ENCODE measurements at places on chromosomes 16 and 17. TPM values are rescaled to one million over a fixed set of nuclear protein-coding genes. Genes with fewer than 3 reads are reported as not detected.

GRCh38 chr17:14454746-14455145 is 153.9 kb downstream of the HS3ST3B1 start:
- no peak for DNase-seq

- DNase-seq = no peak
Measured at GRCh38 chr17:29158488-29159275, 21.5 kb downstream of the MYO18A start.

- peak; percentile 57 for DNase-seq
Measured at GRCh38 chr17:78568494-78569115, 8.6 kb downstream of the DNAH17 start.

GRCh38 chr16:7284780-7285179 is 47.9 kb upstream of the RBFOX1 start:
- no peak for DNase-seq

DNA sequence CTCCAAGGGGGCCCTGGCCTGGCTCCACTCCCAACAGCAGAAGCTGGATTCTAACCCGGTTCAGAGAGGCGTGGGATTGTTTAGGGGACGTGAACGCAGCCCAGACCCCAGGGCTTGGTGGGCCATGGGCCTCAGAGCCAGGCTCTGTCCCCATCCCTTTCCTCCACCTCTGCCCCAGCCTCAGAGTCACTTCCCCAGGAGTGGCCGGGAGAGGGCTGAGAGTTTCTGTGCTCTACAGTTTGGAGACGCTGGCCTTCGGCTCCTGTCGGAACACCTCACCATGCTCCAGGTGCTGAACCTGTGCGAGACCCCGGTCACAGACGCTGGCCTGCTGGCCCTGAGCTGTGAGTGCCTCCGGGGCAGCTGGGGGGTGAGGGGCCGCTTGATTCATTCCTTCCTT is 73.8 kb upstream of the PLCG2 start:
- DNase-seq = peak; percentile 22

DNA sequence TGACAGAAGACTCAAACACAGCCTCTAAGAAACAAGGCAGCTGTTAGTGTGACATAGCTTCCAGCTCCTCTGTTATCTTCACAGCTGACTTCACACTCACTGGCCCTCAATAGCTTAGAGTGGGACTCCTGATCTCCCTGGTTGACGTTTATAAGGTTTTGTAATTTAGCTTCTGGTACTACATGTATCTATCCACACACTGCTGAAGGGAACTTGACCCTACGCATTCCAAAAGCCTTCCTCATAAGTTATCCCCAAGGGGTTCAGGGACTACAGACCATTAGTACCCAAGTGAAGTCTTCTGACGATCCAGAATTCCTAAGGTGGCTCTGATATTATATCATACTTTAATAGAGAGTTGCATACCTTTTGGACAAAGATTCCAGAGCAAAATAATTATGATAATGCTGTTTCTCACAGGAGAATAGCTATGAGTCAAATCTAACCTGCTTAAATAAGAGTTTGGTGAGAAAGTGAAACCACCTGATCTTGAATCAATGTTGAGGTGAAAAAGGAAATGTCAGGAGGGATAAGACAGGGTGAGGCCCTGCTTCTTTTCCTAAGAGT is 14.5 kb downstream of the ACACA start:
- no peak for DNase-seq

GRCh38 chr17:62627904-62628633 is 599 bp downstream of the MRC2 start:
- DNase-seq = peak; percentile 71

GRCh38 chr16:72467157-72467759 is 295.3 kb upstream of the PMFBP1 start:
- no peak for DNase-seq

DNA sequence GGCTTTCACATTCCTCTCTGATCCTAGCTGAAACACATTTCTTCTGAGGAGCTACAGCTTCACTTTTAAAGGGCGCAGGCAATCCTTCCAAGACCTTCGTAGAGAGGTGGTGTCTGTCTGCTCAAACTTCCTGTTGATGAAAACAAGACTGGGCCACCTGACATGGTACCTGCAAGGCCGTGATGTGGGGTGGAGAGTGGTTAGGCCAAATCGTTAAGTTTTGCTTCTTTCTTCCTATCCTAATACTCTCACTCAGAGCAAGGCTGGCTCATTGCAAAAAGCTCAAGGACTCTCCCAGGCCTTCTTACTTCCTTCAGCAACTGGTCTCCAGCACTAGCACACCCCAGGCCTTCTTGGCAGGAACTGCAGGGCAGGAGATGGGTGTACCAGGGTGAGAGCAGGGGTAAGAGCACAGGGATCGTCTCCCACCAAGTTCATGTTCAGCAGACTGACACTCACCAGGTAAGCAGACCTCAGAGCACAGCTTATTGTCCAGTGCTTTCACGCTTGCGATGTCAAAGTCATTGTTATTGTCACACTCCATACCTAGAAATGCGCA is 10.9 kb upstream of the FOXJ1 start:
- no peak for DNase-seq

DNA sequence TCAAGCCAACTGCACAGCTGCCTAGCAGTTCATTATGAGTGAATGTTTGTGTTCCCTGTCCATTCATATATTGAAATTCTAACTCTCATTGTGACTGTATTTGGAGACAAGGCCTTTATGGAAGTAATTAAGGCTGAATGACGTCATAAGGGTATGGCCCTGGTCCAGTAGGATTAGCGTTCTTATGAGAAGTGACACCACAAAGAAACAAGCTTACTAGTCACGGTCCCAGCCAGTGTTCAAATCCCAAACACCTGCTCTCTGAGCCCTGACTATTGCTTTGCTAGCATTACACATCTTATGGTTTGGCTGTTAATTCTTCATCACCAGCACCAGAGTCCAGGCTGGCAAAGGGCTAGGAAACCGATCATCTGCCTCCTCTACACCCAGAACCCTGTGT is 2.2 kb downstream of the ZNF668 start:
- no peak for DNase-seq

DNA sequence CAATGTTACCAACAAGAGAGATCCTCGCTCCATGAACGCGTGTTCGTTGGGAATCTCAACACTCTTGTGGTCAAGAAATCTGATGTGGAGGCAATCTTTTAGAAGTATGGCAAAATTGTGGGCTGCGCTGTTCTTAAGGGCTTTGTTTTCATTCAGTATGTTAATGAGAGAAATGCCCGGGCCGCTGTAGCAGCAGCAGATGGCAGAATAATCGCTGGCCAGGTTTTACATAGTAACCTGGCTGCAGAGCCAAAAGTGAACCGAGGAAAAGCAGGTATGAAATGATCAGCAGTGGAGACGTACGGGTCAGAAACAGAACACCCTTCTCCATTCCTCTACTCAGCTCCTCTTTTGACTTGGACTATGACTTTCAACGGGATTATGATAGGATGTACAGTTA is 13.3 kb downstream of the SOCS1 start:
- DNase-seq = no peak

- no peak for DNase-seq
Measured at GRCh38 chr16:10114409-10114808, 67.8 kb downstream of the GRIN2A start.

GRCh38 chr17:62179525-62180161 is 114.6 kb upstream of the MED13 start:
- DNase-seq = no peak

TOX3 gene
- not detected for total RNA-seq

PIK3R5 gene
- 2.5 TPM for total RNA-seq

KCNJ12 gene
- 12.2 TPM for total RNA-seq

ARHGDIG gene
- total RNA-seq = 9.3 TPM

RHBDL3 gene
- total RNA-seq = 1.7 TPM

SCIMP gene
- 1.00 TPM for total RNA-seq

C1QTNF8 gene
- total RNA-seq = 0.13 TPM

Data from Right ventricle myocardium superior (tissue), 1 donor.